ENCODE measurements at places on chromosomes 4 and X.
A peak's percentile ranks its signal among the peaks of the same experiment; 100 is the strongest.

- no peak for DNase-seq
Measured at GRCh38 chr4:94516999-94517398, 65.3 kb downstream of the PDLIM5 start.

GRCh38 chrX:150364347-150365050 lies 1.4 kb downstream of the MAMLD1 start:
- DNase-seq: no peak

- no peak for DNase-seq
Measured at GRCh38 chrX:12970691-12971202, 4.2 kb upstream of the TMSB4X start.

- peak; percentile 15 for DNase-seq
Measured at GRCh38 chr4:16794816-16795445, 103.5 kb downstream of the LDB2 start.

- DNase-seq: no peak
Measured at GRCh38 chr4:21307709-21308108, 607.5 kb downstream of the PACRGL start.

DNA sequence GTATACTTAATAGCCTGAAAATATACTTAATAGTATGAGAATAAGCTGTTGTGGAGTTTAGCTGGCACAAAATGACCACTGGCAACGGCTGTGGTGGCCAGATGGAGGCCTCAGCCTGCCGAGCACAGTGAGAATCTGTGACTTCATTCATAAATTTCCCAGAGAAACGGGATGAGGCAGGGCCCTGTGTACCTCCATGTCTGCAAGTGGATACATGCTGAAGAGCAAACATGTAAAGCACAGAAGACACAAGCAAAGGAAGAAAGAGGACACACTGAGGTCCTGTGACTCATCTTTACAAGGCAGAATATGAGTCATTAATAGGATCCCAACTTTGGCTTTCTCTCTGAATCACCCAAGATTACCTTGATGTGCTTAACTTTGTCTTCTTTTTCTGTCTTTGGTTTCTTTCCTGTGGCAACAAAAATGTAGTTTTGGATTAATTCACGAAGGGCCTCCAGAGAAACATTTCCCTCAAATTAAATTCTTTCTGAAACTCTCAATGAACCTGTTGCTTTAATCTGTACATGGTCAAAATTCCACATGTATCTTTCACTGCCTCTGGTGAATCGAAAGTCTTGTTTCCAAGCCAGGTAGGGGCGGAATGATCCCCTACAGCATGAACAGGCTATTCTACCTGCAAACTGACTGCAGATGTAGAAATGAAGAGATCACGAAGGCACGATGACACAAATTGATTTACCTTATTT lies 56.4 kb downstream of the IRF2 start:
- no peak for DNase-seq

GRCh38 chr4:125042041-125042440 lies 272.7 kb upstream of the FAT4 start:
- no peak for DNase-seq

GRCh38 chrX:332916-333610 lies 14.5 kb upstream of the GTPBP6 start:
- no peak for DNase-seq

- no peak for DNase-seq
Measured at GRCh38 chr4:81495345-81495744, 23.6 kb upstream of the RASGEF1B start.

DNA sequence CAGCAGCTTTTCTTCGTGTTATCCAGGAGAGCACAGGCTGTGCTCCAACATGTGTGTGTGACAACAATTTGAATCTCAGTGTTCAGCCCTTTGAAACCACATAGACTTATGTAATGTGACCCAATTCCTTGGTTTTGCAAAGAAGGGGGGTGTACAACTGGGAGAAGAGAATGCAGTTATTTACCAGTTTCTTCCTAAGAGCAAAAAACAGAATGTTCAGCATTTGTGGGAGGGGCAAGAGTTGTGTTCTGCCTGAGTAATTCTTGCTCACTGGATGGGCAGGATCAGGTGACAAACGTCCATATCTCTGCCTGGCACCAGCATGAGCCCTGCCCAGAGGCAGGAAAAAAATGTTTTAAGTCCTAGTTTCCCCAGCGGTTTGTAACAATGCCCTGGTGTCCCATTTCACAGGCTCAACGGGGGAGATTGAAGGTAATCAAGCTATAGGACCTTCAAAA lies 72.0 kb downstream of the PRPS1 start:
- DNase-seq: no peak

GRCh38 chr4:39998659-39999345 lies 21.1 kb upstream of the PDS5A start:
- no peak for DNase-seq

DNA sequence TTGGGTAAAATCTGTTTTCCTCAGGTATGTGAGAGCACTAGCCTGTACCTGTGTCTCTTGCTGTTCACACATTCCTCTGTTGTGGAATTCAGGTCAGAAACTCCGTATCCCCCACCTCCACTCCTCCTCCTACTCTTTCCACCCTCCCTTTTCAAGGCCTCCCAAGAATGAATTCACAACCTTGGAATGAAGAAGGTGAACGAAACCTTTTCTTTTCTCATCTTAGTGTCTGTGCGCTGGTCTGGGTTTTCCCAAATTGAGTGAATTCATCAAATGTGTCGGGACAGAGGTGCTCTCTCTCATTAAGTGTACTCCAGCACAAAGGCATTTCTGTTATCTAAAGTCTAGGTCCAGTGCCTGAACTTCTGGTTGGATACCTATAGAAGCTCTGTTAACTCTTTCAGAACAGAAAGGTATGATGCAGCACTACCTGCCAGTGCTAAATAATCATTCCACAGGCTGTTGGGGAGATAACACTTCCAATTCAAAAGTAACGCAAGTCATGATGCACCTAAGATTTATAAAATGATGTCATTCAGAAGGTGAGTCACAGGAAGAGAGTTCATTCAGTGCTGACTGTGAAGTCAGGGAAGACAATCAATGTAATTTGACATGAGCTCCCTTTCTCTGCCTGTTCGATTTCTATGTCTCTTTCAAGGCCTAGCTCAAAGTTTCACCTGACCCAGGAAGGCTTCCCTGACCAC lies 41.9 kb downstream of the COL4A6 start:
- DNase-seq: no peak

Data from stimulated activated CD8-positive, alpha-beta memory T cell treated with anti-CD3 and anti-CD28 coated beads, Interleukin-7, amount 100 ng/mL, for 48 hours (primary cell).